ENCODE measurements at places on chromosomes 2 and 18. TPM values are rescaled to one million over a fixed set of nuclear protein-coding genes. Genes with fewer than 3 reads are reported as not detected.

- no peak for DNase-seq
Measured at GRCh38 chr2:120938045-120938771, 202.5 kb downstream of the GLI2 start.

DNA sequence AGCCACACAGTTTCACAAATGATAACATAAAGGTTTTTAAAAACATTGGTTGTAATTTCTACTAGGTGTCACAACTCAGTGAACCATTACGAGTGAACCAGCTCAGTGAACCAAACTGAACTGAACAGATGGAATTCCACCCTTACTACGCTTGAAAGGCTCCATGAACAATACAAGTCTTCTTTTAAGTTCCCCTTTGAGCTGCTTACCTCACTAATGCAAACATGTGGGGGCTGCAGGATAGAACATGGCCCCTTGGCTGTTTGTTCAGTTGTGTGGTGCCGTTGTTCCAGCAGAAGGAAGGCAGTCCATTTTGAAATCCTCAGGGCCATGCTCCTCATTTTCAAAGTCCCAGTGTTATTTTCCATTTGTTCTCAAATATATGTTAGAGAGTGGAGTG lies 30.7 kb upstream of the KLHL14 start:
- no peak for DNase-seq

- no peak for DNase-seq
Measured at GRCh38 chr18:65934874-65935273, 184.1 kb downstream of the CDH7 start.

The MARCO gene
- total RNA-seq = 0.26 TPM

GRCh38 chr2:74080346-74080745 lies 67.4 kb downstream of the BOLA3 start:
- DNase-seq = no peak

DNA sequence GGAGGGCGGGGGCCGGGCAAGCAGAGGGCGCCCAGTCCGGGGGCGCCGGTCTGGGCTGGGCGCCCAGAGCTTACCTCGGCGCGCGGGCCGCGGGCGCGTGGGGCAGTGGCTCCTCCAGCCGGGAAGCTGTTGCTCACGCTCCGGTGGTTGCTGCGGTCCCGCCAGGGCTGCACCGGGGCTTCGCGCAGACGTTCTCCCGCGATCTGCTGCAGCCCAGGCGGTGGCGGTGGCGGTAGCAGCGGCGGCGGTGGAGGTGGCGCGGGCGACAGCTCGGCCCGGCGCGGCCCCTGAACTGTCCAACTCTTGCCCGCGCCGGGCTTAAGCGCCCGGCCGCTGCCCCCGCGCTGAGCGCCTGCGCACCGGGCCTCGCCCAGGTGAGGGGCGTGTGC lies 391 bp downstream of the ZNF385B start:
- no peak for DNase-seq

- DNase-seq = no peak
Measured at GRCh38 chr18:55287149-55287806, 300.7 kb downstream of the TCF4 start.

DNA sequence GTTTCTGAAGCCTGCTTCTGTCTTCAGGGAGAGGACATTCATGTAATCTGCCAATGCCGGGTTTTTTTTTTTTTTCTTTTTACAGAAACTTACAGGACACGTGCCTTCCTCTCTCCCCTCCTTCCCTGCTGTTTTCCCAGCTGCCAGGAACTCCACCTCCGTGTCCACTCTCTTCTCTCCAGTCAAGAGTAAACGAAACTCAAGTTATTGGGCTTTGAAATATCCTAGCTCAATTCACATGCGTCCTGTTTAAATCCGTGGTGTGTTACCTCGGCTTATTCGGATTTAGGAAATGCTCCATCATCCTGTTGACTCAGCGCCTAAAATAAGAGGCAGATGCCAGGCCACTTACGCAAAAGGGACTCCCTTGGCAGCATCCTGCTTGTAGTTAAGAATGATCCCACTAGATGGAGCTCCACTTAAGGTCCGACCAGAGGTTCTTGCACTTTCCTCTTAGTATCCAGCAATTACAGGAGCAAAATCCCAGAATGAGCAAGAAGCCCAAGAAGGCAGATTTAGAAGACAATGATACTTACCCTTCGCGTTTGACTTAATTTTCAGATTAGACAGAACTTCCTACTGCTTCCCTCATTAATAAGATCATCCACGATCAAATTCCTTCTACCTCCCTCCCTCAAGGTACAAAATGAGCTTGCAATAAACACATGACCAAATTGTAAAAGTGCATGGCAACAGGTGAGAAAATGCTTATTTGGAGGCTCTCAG lies 97.2 kb upstream of the ZCCHC2 start:
- DNase-seq = peak; percentile 94

DNA sequence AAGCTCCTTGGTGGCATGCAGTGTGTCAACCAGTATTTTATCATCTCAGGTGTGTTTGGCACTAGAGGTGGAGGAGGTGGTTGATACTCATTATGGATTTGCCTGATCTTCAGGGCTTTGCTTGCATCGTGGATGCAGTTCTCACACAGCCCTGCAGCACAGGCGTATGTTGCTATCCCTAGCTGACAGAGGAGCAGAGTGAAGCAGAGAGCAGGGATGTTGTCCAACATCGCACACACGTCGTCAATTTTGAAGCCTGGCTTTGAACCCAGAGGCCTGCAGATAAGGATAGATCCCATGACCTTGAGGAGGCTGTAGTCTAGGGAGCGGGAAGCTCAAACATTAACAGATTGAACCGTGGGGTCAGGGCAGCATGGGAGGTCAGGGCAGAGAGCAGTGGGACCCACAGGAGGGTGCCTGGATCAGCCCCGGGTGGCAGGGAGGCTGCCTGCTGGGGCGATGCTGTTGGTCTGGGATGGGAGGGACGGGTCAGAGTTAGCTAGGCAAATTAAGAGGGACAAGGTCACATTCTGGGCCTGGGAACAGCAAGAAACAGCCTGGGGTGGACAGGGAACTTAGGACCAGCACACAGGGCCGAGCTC lies 4.2 kb downstream of the RNF144A start:
- no peak for DNase-seq

DNA sequence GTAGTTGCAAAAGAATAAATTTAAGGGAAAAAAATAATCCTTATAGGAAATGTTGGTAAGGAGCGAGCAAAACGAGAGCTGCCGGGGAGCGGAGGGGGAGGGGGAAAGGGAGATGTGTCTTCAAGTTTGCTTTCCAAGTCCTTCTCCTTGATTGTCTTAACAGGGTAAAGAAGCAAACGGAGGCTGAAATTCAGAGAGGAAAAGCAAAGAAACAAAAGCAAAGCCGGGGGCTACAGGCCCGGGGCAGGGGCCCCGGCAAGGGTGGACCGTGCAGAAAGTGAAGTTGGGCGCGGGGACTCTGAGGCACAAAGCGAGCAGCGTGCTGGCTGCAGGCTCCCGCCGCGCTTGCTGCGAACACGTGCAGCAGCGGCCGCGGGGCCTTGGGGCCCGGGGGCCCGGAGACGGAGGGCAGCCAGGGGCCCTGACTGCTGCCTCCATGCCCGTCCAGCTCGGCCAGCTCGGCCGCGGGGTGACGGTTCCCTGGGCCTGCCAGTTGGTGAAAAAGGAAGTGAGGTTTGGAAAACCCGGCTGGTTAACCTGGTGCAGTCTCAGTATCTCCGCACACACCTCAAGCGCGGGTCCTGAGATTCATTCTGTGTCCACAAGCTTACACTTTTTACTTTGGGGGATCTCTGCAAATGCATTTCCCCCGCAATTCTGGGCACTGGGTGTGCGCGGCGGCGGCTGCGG lies 4.1 kb downstream of the BCL11A start:
- DNase-seq = no peak

GRCh38 chr2:190569994-190570755 lies 35.7 kb upstream of the NEMP2 start:
- no peak for DNase-seq

- DNase-seq = no peak
Measured at GRCh38 chr2:32777714-32778113, 149.9 kb downstream of the TTC27 start.

The OTOS gene
- not detected for total RNA-seq

- no peak for DNase-seq
Measured at GRCh38 chr2:241499146-241499965, 9.0 kb downstream of the STK25 start.

The DPP10 gene
- total RNA-seq = not detected

DNA sequence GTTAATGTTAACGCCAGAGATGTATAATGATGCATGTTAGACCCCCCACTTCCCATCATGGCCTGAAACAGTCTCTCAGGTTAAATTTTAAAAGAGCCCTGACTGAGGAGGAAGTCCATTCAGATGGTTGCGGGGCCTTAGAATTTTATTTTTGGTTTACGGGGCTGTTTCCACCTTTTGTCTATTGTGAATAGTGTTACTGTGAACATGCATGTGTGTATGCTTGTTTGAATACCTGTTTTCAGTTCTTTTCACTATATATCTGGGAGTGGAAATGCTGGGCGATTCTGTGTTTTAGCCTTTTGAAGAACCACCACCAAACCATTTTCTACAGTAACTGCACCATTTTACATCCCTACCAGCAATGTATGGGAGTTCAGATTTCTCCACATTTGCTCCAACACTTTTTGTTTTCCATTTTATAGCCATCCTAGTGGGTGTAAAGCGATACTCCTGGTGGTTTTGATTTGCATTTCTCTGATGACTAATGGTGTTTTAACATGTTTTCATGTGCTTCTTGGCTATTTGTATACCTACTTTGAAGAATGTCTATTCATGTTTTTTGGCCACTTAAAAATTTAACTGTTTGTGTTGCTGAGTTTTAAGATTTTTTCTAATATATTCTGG lies 133.0 kb downstream of the MYO3B start:
- DNase-seq = no peak

DNA sequence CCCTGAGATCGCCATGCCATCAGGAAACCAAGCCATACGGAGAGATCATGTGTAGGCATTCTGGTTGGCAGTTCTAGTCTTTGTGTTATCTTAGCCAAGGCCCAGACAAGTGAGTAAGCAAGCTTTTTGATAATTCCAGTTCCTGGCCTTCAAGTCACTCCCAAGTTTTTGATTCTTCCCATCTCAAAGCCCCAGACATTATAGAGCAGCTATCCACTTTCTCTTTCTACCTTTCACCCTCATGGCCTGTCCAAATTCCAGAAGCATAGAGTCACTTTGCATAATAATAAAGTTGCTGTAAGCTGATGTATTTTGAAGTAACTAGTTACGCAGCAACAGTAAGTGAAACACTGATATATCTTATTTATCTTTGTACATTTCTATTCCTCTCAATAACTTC lies 26.8 kb upstream of the IL1RL1 start:
- DNase-seq = no peak

The KCNE4 gene
- 0.21 TPM for total RNA-seq

The SELENOI gene
- 28.5 TPM for total RNA-seq

- DNase-seq = no peak
Measured at GRCh38 chr2:35997488-35997887, 358.1 kb upstream of the CRIM1 start.
